NCI-H524 treated with DMSO at 0.1 percent for 48 hours (cell line): ENCODE measurements at places on chromosomes 12 and 14.

- no peak for DNase-seq
Measured at GRCh38 chr12:601976-602699, 61.1 kb downstream of the NINJ2 start.

- DNase-seq = no peak
Measured at GRCh38 chr12:106362971-106363370, 5.4 kb downstream of the POLR3B start.

GRCh38 chr12:93109551-93110203, 180.6 kb upstream of the EEA1 start:
- peak; percentile 20 for DNase-seq

DNA sequence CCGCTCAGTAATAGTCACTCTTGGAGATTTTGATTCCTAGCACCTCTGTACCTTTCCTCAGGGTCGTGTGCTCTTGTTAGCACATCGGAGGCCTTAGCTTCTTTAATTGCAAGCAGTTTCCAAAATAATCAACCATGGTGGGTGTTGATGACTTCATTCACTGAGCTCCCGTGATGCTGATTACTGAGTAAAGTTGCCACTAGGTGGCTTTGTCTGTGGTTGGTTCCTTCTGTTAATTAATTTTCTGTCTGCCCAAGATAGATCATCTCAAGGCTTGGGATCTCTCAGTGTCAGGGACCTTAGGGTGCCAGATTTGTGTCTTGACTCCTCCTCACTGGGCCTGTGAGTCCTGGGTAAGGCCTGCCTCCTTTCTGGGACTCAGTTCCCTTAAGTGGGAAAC, 54.3 kb downstream of the PTPN11 start:
- DNase-seq = no peak

- DNase-seq = no peak
Measured at GRCh38 chr12:110739488-110739887, 3.2 kb downstream of the PPP1CC start.

GRCh38 chr14:33287189-33287588, 348.5 kb downstream of the NPAS3 start:
- no peak for DNase-seq

DNA sequence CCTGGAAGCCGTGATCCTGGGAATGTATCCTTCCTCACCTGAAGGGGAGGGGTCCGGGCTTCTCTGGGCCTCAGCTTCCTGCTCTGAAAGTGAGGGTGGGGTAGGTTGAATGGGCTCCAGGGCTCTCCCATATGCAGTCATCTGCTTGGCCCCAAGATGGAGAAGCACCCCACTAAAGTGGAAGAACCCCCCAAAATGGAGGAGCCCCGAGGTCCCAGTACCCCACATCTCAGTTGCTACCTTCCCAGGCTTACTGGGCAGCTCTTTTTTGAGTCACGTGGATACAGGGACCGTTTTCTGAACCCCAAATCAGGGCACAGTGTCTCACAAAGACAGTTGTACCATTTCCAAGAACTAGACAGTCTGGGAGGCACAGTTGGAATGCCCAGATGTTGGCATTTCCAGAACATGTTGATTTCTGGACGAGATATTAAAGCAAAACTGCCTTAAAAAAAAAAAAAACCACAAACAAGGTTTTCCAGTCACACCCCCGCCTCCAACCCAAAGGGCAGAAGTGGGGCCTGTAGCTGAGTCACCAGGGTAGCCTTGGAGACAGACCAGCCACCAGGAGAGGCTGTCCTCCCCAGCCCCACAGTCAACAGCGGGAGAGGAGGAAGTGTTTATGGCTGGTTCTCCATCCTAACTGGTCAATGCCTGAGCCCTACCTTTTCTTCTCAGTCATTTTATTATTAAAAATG, 12.1 kb downstream of the VASH1 start:
- no peak for DNase-seq

DNA sequence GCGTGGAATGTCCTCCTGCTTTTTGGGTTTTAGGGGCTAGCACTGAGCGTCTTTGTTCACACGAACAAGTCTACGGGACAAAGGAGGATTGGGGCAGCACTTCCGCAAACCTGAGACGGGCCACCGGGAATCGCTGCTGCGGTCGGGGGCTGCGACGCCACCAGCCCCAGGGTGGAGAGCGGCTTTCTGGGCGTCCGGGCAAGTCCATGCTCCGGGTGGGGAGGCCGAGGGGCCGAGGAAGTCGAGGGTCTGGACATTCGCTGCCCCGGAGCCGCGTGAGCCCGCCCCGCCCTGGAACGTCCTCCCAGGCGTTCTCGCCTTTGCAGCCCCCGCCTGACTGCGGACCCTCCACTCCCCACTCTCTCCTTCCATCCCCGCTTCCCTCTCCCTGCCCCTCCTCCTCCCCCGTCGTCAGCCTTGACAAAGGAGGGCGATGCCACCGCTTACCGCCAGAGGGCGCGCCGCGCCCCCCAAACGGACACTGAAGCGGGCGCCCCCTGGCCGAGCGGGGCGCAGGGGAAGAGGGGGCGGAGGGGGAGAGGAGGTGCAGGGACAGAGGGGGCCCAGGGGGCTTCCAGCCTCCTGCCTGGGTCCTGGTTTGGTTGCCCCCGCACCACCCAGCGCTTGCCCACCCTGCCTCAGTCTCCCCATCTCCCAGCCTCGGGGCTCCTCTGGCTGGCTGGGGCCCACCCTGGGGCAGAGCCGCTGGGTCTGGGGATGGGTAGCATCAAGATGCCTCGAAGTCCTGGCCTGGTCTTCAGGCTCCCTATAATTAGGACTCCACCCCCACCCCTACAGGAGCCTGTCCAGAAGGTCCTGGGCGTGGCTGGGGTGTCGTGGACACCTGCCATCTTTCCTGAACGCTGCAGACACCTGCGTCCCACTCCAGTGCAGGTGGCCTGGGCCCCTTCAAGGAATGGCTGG, 39.1 kb upstream of the INF2 start:
- no peak for DNase-seq

DNA sequence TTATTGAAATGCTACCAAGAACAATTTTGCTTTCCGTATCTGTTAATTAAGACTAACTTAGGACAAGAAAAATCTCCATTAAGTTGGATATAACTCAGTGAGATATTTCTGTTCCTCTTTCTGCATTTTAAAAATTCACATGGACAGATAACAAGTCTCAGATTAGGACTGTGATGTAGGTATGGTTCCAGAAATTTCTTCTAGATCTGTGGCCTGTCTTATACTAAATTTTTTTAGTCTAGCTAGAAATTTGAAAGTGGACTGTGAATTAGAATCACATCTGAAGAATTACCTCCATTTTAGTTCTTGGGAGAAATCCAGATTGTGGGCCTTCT, 41.6 kb downstream of the USP15 start:
- no peak for DNase-seq

GRCh38 chr14:68079941-68080697, 260.5 kb downstream of the RAD51B start:
- DNase-seq = no peak

GRCh38 chr14:42045383-42045782, 438.7 kb downstream of the LRFN5 start:
- DNase-seq = no peak

- no peak for DNase-seq
Measured at GRCh38 chr12:24695657-24696329, 253.1 kb downstream of the BCAT1 start.

DNA sequence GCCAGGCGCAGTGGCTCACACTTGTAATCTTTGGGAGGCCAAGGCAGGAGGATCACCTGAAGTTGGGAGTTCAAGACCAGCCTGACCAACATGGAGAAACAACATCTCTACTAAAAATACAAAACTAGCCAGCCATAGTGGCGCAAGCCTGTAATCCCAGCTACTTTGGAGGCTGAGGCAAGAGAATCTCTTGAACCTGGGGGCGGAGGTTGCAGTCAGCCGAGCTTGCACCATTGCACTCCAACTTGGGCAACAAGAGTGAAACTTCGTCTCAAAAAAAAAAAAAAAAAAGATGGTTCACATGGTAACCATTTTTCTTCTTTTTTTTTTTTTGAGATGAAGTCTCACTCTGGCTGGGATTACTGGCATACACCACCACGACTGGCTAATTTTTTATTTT, 35.3 kb downstream of the SLC2A14 start:
- DNase-seq = no peak

GRCh38 chr14:95516554-95517181, at the start of gene SYNE3:
Gene SYNE3, minus strand, starts transcription at chr14:95516650. Its CDS starts 40,829 bp downstream, at chr14:95475821.
- no peak for DNase-seq

GRCh38 chr14:67951529-67952135, 132.1 kb downstream of the RAD51B start:
- no peak for DNase-seq

DNA sequence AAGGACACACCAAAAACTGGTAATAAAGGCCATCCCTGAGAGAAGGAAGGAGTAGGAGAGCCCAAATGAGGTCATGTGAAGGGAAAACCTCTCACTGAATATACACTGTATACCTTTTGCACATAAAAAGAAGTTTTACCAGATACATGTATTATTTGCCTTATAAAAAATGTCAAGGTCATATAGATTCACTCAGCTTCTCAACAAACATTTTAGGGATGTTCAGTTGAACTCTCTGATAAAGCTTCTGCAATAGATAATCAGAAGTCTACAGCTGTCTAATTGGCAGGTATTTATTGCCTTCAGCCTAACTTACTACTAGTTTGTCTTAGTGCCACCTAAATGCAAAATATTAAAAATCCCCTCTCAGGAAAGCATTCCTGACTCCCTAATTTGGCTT, 8.7 kb downstream of the SLC11A2 start:
- DNase-seq = no peak

DNA sequence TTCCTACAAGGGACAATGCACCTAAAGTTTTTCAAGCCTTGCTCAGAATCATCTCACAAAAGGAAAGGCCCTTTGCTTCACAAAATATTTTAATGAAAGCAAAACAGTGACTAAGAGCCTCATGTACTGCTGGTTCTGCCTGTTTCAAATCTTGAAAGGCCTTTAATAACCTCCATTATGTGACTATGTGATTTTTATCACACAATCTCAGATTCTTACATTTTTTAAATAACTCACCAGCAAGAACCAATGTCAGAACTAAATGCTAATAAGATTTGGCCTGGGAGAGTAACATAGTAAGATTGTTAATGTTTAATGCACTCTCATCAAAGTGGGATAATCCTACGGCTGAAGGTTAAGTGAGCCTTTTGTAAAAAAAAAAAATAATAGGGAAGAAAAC, 378.9 kb downstream of the RGS6 start:
- no peak for DNase-seq

DNA sequence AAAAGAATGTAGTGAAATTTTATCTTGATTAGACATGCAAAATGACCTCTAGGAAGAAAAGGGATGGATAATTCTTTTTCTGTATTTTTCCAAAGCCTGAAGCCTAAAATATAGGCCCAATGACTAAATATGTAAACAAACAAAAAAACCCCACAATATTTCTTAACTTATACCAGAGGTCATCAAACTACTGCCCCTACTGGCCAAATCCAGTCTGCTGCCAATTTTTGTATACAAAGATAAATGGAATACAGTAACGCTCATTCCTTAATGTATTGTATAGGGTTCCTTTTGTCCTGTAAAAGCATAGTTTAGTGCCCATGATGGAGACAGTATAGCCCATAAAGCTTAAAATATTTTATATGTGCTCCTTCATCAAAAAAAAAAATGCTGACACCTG, 145.7 kb upstream of the ALG10 start:
- DNase-seq = no peak

GRCh38 chr12:53200458-53201176, 6.4 kb downstream of the ITGB7 start:
- DNase-seq = no peak
